ENCODE measurements at places on chromosomes 7 and 10. TPM values are rescaled to one million over a fixed set of nuclear protein-coding genes. Genes with fewer than 3 reads are reported as not detected.

Gene PTPN20
- 7.4 TPM for total RNA-seq

Gene NPY4R
- total RNA-seq = not detected

Gene DYDC1
- not detected for total RNA-seq

Gene HHEX
- total RNA-seq = 6.8 TPM

Gene VPS26A
- total RNA-seq = 70.1 TPM

Gene FOXK1
- 17.0 TPM for total RNA-seq

Gene CYP3A4
- not detected for total RNA-seq

Gene CD36
- total RNA-seq = 90.4 TPM

GRCh38 chr7:65938336-65938895, 43.6 kb downstream of the GUSB start:
- H3K27me3 ChIP-seq = no peaks in the 10 kb centered on the region
- H3K4me3 ChIP-seq = no peak overlapping the region
- no peaks in the 10 kb centered on the region for H3K4me1 ChIP-seq
- no peaks in the 10 kb centered on the region for H3K36me3 ChIP-seq

DNA sequence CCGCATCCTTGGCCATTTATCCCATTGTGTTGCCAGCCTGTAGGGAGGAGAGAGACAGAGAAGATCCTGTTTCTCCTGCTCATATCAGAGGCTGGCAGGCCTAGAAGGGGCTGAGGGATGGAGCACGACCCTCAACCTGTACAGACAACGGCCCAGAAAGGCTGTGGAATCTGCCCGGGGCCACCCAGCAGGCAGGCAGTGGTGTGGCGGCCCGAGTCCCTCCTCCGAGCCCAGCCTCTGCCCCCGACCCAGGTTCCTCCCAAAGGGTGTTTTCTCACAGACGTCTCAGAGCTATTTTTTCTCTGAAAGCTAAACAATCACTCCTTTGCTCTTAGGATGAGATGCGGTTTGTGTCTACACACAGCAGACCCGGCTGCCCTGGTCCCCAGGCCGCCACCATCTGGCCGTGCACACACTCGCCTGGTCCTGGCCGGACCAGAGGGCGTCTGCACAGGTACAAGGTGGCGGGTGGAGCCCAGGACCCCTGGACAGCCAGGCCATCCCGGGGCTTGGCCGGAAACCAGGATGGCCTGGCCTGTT, 69.3 kb downstream of the FOXL3 start:
- H3K4me1 ChIP-seq = peaks cover 18% of the 10 kb centered on the region
- DNase-seq = no peak
- no peak overlapping the region for H3K27ac ChIP-seq
- no peaks in the 10 kb centered on the region for H3K36me3 ChIP-seq
- H3K27me3 ChIP-seq = peaks cover 29% of the 10 kb centered on the region

- H3K4me3 ChIP-seq = no peak overlapping the region
- H3K27me3 ChIP-seq = no peaks in the 10 kb centered on the region
- DNase-seq = no peak
- no peaks in the 10 kb centered on the region for H3K36me3 ChIP-seq
Measured at GRCh38 chr10:19767876-19768275, 48.4 kb upstream of the PLXDC2 start.

- no peaks in the 10 kb centered on the region for H3K36me3 ChIP-seq
- H3K4me3 ChIP-seq = no peak overlapping the region
Measured at GRCh38 chr7:143327903-143328302, 12.0 kb downstream of the CLCN1 start.

DNA sequence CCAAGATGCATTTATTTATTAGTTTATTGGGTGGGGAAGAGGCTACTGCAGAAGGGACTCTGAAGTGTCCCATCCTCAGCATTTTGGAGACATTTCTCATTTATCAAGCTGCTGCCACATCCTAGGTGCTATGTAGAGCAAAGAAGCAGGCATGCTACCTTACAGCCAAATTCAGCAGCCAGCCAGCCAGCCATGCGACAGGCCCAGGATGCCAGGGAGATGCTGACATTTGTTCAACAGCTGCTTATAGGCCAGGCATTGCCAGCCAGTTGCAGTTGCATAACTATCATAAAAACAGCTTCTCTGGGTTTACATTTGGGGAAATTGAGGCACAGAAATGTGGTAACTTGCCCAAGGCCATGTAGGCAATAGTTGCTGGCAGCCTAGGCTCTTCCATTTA, 2.3 kb downstream of the SLC29A3 start:
- peaks cover 43% of the 10 kb centered on the region for H3K4me1 ChIP-seq
- no peak overlapping the region for H3K4me3 ChIP-seq
- DNase-seq = no peak

- no peaks in the 10 kb centered on the region for H3K27me3 ChIP-seq
- H3K36me3 ChIP-seq = no peaks in the 10 kb centered on the region
- H3K4me1 ChIP-seq = no peaks in the 10 kb centered on the region
- no peak overlapping the region for H3K27ac ChIP-seq
Measured at GRCh38 chr10:129381741-129382140, 85.3 kb upstream of the MGMT start.

DNA sequence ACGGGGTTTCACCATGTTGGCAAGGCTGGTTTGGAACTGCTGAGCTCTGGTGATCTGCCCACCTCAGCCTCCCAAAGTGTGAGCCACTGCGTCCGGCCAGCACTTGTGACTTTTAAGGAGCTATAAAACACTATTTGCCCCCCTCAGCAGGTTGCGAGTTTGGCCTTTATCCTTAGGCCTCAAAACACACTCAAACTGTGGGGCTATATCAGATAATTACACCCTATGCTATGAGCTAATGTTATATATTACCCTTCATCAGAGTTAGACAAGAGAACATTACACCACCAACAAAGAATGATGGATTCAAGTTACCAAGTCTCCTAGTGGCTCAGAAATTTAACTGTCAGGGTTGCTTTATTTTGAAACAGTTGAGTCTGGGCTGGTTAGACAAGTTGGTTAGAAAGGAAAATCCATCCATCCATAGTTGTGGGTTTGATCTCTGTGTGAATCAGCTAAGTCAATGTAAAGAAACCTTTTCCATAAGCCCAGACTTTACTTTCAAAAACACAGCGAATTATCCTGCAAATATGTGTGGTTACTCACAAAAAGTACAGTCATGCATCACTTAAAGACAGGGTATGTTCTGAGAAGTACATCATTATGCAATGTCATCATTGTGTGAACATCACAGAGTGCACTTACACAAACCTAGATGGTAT, 115.8 kb downstream of the SEMA3D start:
- no peak overlapping the region for H3K27ac ChIP-seq
- no peaks in the 10 kb centered on the region for H3K27me3 ChIP-seq
- no peak for DNase-seq
- H3K4me3 ChIP-seq = no peak overlapping the region

DNA sequence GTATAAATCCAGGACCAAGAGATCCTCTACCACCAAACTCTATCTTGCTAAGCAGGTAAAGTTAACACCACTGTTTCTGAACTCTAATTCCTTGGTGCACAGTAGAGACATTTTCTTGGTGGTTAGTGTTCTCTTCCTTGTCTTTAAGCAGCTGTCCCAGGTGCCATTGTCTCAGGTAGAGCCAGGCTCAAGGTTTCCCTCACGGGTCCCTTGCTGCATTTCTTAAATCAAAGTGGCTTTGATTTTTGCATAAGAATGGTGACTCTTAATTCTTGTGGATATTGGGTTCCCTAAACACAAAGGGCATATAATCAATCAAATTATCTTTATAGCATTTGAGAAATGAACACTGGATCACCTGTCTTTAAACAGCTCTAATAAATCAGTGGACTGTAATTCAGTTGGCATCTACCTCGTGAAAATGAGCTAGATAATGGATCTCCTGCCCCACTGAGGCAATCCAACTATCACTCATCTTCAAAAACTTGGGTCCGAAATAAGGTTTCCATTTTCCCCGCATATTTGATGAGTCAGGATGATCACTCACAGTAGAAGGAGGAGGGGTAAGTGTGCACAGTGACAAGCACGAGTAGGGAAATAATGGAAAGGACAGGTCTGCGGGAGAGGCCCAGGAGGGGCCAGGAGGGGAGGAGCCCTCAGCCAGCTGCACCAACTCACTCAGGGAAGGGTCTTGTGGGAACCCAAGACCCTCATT, 2.4 kb downstream of the ABCC2 start:
- peak; percentile 1 for DNase-seq
- H3K4me1 ChIP-seq = no peaks in the 10 kb centered on the region
- no peak overlapping the region for H3K27ac ChIP-seq
- no peaks in the 10 kb centered on the region for H3K36me3 ChIP-seq
- no peak overlapping the region for H3K4me3 ChIP-seq

GRCh38 chr10:105759669-105760068, 1118.6 kb downstream of the SORCS3 start:
- no peaks in the 10 kb centered on the region for H3K27me3 ChIP-seq
- no peak overlapping the region for H3K4me3 ChIP-seq
- H3K4me1 ChIP-seq = no peaks in the 10 kb centered on the region
- H3K36me3 ChIP-seq = no peaks in the 10 kb centered on the region
- no peak for DNase-seq
- no peak overlapping the region for H3K27ac ChIP-seq

GRCh38 chr7:108097703-108098102, 32.5 kb downstream of the LAMB4 start:
- no peak overlapping the region for H3K27ac ChIP-seq
- no peak for DNase-seq
- H3K36me3 ChIP-seq = no peaks in the 10 kb centered on the region
- H3K4me3 ChIP-seq = no peak overlapping the region
- H3K27me3 ChIP-seq = no peaks in the 10 kb centered on the region
- H3K4me1 ChIP-seq = no peaks in the 10 kb centered on the region

- DNase-seq = no peak
- H3K36me3 ChIP-seq = no peaks in the 10 kb centered on the region
- peaks cover 11% of the 10 kb centered on the region for H3K4me1 ChIP-seq
- no peaks in the 10 kb centered on the region for H3K27me3 ChIP-seq
Measured at GRCh38 chr10:32981760-32982159, 23.7 kb upstream of the ITGB1 start.

DNA sequence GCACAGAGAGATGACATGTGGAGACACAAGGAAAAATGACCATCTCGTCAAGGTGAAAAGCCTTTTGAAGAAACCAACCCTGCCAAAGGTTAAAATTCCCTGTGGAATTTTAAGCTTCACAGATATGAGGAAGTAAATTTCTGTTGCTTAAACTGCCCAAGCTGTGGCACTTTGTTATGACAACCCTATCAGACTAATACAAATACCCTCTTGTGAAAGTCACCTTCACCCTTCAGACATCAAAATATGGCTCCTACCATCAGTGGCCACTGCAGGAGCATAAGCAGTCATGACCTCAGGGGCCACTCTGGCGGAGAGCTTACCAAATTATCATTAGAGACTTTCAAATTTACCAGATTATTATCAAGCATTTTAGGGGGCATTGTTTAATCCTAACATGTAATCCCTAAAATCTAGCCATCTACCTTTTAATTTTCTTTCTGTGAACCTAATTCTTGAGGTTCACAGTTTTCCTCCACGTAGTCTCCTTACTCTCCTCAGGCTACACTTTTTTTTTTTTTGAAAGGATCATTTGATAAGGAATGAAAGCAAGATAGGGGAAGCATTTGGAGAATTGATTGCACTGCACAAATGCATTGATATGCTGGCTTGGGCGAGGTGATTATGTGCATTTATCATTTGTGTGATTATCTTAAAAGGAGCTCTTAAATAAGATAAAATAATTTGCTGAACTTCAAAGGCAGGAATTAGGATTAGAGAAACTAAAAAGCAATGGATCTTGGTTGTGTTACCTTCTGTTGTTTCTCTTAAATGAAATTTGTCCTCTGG, 90.3 kb downstream of the TMEM168 start:
- DNase-seq = no peak
- no peak overlapping the region for H3K27ac ChIP-seq
- H3K4me3 ChIP-seq = no peak overlapping the region

GRCh38 chr7:82419200-82419599, 24.4 kb downstream of the CACNA2D1 start:
- H3K4me3 ChIP-seq = no peak overlapping the region
- no peak overlapping the region for H3K27ac ChIP-seq
- no peaks in the 10 kb centered on the region for H3K27me3 ChIP-seq
- no peaks in the 10 kb centered on the region for H3K36me3 ChIP-seq
- DNase-seq = no peak
- H3K4me1 ChIP-seq = no peaks in the 10 kb centered on the region

- peaks cover 34% of the 10 kb centered on the region for H3K4me1 ChIP-seq
- no peaks in the 10 kb centered on the region for H3K27me3 ChIP-seq
- peak overlapping the region; percentile 52 for H3K4me3 ChIP-seq
- H3K36me3 ChIP-seq = peaks cover 2% of the 10 kb centered on the region
- H3K27ac ChIP-seq = peak overlapping the region; percentile 87
- no peak for DNase-seq
Measured at GRCh38 chr7:155296006-155296787, 1.5 kb upstream of the INSIG1 start.

- no peak overlapping the region for H3K4me3 ChIP-seq
- H3K4me1 ChIP-seq = no peaks in the 10 kb centered on the region
- H3K36me3 ChIP-seq = no peaks in the 10 kb centered on the region
- no peak overlapping the region for H3K27ac ChIP-seq
- H3K27me3 ChIP-seq = no peaks in the 10 kb centered on the region
Measured at GRCh38 chr7:27890205-27890849, 150.4 kb downstream of the TAX1BP1 start.

- H3K27ac ChIP-seq = no peak overlapping the region
- H3K4me1 ChIP-seq = no peaks in the 10 kb centered on the region
- H3K4me3 ChIP-seq = no peak overlapping the region
- no peaks in the 10 kb centered on the region for H3K36me3 ChIP-seq
- H3K27me3 ChIP-seq = no peaks in the 10 kb centered on the region
- no peak for DNase-seq
Measured at GRCh38 chr7:138729444-138729843, 28.3 kb upstream of the SVOPL start.

DNA sequence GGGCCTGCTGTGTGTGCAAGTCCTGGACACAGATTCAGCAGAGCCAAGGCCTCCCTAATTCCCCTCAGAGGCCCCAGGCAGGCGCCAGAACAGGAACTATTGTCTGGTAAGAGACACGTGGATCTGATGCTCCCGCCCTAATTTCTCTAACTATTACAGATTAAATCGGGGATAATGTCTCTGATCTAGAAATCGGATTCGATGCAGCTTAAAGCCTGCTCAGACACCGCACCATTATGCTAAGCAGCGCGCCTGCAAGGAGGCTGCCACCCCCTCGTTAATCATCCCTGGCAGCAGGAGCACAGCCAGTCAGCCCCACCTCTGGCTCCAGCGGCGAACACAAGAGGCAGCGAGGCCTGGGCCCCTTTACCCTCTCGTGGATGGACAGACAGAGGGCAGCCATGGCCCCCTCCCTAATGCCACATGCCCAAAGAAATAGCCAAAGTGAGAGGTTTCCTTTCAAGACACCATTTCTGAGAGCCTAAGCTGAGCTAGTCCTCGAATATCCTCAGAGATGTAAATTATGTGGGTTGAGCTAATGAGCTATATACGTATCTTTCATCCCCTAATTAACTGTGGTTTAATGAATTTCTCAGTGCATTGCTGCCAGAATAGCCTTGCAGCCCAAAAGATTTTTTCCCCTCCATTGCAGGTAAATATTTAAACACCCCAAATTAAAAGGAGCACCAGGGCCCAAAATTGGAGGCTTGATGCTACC, 122.1 kb downstream of the GRID1 start:
- H3K27ac ChIP-seq = no peak overlapping the region
- H3K27me3 ChIP-seq = no peaks in the 10 kb centered on the region
- H3K36me3 ChIP-seq = peaks cover 2% of the 10 kb centered on the region
- peaks cover 23% of the 10 kb centered on the region for H3K4me1 ChIP-seq
